ENCODE measurements at places on chromosomes 3 and 15.
A peak's percentile ranks its signal among the peaks of the same experiment; 100 is the strongest.

DNA sequence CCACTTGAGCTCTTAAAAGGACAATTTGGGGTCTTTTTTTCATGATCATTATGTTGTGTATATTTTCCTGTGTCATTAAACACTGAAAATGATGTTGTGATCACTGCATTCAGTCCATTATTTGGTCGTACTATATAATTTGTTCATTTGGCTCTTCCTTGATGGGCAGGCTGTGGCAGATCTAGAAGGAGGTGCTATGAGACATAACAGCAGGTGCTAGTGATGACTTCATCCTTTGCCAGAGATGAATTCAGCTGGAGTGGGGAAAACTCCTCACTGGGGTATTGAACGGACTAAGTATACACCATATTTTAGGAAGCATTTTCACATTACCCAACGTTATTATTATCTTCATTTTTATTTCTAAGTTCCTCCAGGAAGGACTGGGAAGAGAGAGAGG is 12.0 kb downstream of the CMTM7 start:
- DNase-seq = no peak

GRCh38 chr3:187736418-187736871 is 8.8 kb downstream of the BCL6 start:
- no peak for DNase-seq

DNA sequence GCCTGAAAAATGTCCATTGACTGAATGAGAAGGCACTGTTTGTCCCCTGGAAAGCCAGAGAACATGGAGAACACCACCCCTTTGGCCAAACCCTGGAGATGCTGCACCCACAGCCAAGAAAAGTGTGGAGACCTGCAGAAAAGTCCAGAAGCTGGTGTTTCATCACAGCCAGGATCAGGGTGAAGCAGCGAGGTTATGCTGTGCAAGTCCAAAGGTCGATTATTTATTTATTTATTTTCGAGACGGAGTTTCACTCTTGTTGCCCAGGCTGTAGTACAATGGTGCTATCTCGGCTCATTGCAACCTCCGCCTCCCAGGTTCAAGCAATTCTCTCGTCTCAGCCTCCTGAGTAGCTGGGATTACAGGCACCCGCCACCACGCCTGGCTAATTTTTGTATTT is 5.5 kb upstream of the CTSH start:
- no peak for DNase-seq

- no peak for DNase-seq
These were observed 77.4 kb downstream of the MB21D2 start for GRCh38 chr3:192840143-192840836.

DNA sequence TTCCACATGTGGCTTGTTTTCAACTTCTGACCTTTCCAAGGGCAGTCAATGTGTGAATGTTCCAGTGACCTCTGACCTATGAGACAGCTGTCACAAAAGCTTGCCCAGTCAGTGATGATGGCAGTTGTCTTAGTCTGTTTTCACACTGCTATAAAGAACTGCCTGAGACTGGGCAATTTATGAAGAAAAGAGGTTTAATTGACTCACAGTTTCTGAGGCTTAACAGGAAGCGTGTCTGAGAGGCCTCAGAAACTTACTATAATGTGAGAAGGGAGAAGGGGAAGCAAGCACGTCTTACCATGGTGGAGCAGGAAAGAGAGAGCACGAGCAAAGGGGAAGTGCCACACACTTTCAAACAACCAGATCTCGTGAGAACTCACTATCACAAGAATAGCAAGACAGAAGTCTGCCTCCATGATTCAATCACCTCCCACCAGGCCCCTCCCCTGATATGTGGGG is 95.6 kb downstream of the ECT2 start:
- DNase-seq = no peak

DNA sequence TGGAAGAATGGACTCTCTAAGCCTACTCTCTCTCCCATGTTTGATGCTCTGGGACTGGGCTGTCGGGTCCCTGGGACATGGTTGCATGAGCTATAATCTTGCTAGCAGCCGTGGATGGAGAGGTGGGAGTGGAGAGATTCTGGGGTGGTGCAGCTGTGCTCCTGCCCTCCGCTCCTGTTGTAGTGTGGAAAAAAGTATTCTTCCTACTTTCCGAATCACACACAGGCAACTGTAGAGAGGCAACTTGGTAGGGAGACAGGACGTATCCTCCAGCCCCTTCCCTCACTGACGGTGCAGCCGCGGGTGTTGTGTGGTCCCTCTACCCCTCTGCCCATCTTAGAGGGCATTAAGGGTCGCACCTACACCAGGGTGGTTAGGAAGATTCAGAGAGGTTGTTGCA is 281.4 kb upstream of the TLE3 start:
- DNase-seq = no peak

- no peak for DNase-seq
These were observed 528.7 kb downstream of the ZIC1 start for GRCh38 chr3:147937891-147938290.

DNA sequence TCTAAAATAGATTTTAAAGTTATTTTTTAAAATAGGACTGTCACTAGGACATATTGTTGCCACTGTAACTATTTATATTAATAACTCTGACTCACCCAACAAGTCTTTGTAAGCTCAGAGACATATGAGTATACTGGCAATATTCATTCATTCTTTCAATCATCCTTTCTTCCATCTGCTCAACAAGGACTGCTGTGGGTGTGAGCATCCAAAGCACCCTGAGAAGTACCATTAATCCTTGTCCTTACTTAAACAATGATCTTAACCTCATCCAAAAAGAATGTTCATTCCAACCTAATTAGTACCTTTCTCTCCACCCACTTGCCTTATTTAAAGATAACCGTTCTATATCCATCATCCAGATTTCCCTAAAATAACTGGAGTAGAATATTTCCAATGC is 94.2 kb upstream of the PPP2R3A start:
- DNase-seq = no peak

DNA sequence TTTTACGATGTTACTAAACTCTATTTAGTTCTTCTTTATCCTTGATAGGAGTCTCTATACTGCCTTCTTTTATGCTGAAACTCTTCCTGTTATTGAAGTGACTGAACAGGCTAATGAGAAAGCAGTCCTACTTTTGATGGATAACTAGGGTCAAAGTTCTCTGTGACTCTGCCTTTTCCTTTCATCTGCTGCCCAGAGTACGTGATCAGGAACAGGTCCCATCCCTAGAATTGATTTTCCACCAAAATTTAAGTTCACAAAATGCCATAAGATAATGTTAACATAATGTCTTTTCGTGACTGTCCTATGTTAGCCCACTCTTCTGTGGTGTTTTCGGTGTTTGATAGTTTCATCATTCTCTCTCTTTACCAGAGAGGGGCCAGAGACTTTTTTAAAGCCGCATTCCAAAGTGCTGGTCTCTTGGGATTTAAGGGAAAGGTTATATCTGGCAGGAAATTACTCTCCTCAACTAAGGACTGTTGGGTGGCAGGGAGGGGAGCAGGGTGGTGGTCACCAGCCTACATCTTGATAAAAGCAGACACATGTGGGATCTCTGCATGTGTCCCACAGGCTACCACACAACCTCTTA is 50.3 kb upstream of the PLXND1 start:
- no peak for DNase-seq

DNA sequence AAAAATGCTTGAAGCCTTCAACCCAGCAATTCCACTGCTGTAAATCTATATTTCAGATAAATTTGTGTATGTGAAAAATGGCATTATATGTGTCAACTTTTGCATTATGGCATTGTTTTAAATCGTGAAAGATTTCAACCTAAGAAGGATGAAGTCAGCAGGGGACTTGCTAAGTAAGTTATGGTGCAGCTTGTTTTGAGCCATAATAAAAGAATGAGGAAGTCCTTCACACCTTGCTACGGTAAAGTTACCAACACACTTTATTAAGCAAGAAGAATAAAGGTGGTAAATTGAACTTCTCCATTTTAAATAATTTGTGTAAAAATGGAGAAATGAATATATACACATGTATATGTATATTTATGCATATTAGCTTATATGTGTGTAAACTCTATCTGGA is 371.4 kb downstream of the ROBO2 start:
- DNase-seq = no peak

DNA sequence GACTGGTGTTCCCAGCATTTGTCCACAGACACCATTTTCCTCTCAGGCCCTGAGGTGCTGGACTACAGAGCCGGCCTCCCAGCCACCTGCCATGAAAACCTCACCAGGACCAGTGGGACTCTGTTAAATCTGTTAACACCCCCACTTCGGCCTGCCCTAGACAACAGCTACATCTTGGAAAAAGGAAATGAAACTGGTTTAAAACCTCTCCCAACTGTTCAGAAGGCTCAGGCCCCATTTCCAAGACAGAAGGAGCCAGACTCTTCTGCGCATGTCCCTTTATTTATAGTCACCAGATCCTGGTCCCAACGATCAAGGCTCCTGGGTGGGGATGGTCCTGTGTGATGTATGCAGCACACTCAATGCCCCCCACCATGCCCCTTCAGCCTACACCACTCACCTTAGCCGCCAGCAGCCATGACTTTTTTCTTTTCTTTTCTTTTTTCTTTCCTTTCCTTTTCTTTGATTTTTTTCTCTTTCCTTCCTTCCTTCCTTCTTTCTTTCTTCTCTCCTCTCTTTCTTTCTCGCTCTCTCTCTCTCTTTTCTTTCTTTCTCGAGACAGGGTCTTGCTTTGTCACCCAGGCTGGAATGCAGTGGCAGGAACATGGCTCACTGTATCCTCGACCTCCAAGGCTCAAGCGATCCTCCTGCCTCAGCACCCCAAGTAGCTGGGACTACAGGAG is 25.5 kb upstream of the FLNB start:
- DNase-seq = no peak

- DNase-seq = no peak
These were observed 199.8 kb upstream of the TLE3 start for GRCh38 chr15:70297465-70298058.

DNA sequence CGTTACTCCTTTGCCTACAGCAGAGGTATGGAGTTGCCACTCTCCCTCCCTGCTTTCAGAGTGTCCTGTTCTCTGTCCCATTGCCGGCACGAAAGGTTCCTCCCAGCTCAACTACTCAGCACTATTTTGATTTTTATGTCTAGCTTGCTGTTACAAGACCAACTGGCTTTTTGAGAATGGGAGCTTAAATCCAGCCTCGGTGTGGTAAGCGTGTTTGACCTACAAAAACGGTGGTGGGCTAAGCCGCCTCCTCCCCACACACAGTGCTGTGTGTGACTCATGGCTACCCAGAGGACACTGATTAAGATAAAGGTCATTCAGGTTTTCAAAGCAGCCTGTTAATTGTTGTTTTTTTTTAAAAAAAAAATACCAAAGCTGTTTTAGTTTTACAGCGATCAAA is 64.5 kb downstream of the LRTM1 start:
- DNase-seq = no peak

DNA sequence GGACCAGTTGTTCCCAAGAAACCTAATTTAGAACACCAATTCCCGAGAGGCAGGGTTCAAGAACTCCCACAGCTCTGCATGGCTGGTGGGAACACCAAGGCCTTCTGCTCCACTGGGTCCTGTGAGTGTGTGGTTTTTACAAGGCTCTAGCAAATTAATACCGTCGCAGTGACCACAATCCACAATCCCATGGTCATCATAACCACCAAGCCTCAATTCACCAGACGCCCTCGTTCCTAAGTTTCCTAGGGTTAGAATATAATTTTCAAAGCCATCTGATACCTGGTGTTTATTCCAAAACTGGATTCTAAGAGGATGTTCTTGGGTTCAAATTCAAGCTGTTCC is 114.9 kb upstream of the RPL32 start:
- DNase-seq = no peak

- no peak for DNase-seq
These were observed 162.7 kb downstream of the GMNC start for GRCh38 chr3:190699776-190700175.

GRCh38 chr3:141368062-141368924 is at the start of gene ZBTB38:
Gene ZBTB38, plus strand, starts transcription at chr3:141368504. Its CDS starts 73,885 bp downstream, at chr3:141442389.
- DNase-seq = peak; percentile 74

- DNase-seq = no peak
These were observed 6.7 kb downstream of the NBEAL2 start for GRCh38 chr3:46986055-46986730.

DNA sequence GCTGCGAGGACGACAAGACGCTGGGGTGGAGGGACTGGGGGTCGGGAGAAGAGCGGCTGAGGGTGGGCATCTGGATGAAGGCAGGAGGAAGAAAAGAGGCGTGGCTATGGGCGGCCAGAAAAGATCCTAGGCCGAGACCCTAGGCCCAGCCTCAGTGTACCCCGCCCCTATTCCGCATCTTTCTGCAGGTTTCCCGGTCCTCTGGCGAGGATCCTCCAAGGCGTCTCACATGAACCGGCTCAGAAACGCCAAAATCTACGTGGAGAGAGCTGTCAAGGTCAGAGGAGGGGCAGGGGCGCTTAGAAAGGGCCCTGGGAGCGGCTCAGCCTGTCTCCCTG is 340 bp downstream of the TTLL3 start:
- no peak for DNase-seq

DNA sequence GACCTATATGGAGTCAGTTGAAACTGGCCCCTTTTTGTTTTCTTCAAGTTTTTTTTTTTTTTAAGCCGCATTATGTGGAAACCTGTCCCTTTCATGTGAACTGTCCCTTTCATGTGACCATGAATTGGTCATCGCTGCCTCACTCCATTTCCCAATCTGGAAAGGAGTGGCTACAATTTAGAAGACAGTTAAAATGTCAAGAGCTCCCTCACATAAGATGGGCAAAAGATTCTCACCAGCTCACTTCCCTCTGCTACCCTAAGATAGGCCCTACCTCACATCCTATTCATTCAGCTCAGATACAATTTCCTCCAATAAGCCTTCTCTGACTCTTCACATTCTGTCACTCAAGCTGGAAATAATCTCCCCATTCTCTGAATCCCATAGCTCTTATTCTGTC is 111.3 kb upstream of the BCL6 start:
- DNase-seq = no peak

- DNase-seq = no peak
These were observed 203.5 kb downstream of the UBE2E2 start for GRCh38 chr3:23406601-23407000.

GRCh38 chr3:61919371-61919770 is 358.0 kb downstream of the PTPRG start:
- no peak for DNase-seq

DNA sequence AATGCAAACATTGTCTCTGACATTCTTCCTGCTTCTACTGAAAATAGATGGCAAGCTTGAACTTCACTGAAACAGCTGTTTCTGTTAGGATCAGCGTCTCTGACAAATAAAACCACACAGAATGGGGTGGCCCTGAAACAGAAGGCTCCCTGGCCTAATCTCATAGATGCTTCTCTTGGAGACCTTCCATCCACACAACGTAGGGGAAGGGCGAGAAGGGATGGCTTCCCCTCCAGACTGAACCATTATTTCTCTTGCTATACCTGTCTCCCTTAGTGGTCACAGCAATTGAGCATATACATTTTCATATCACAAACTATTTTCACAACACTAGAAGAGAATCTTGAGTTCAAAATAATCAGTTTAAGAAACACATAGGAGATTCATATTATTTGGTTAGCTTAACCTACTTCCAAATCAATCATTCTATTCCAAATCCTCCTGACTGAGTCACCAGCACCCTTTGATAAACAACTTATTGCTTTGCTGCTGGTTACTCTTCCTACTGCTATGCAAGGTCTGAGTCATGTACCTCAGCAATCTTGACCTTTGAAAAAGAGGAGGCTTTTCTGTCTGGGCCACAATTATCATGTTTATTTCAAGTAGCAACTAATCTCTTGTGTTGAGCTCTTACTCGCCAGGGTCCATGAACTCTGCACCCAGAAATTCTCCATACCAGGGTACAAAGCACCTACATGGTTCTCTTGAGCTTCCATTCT is 45.5 kb downstream of the CBLB start:
- no peak for DNase-seq

GRCh38 chr3:130850044-130850797 is 43.7 kb upstream of the ATP2C1 start:
- peak; percentile 33 for DNase-seq
